Transverse colon (tissue), 4 donors: ENCODE measurements at places on chromosomes 5 and 9. TPM values are rescaled to one million over a fixed set of nuclear protein-coding genes. Genes with fewer than 3 reads are reported as not detected.
A peak's percentile ranks its signal among the peaks of the same experiment; 100 is the strongest.

- peak overlapping the region; percentile 73 for H3K27ac ChIP-seq
- H3K4me1 ChIP-seq = no peaks in the 10 kb centered on the region
- no peak overlapping the region for H3K4me3 ChIP-seq
Measured at GRCh38 chr5:157049605-157050004, 9.3 kb downstream of the HAVCR1 start.

GRCh38 chr9:90333226-90333625, 309.4 kb downstream of the DIRAS2 start:
- H3K4me1 ChIP-seq = no peaks in the 10 kb centered on the region
- H3K27ac ChIP-seq = no peak overlapping the region
- H3K36me3 ChIP-seq = no peaks in the 10 kb centered on the region
- DNase-seq = no peak

- no peak for DNase-seq
- no peaks in the 10 kb centered on the region for H3K27me3 ChIP-seq
- no peak overlapping the region for H3K4me3 ChIP-seq
- no peaks in the 10 kb centered on the region for H3K4me1 ChIP-seq
- no peak overlapping the region for H3K27ac ChIP-seq
- no peaks in the 10 kb centered on the region for H3K36me3 ChIP-seq
Measured at GRCh38 chr5:170538696-170539586, 35.1 kb downstream of the KCNIP1 start.

DNA sequence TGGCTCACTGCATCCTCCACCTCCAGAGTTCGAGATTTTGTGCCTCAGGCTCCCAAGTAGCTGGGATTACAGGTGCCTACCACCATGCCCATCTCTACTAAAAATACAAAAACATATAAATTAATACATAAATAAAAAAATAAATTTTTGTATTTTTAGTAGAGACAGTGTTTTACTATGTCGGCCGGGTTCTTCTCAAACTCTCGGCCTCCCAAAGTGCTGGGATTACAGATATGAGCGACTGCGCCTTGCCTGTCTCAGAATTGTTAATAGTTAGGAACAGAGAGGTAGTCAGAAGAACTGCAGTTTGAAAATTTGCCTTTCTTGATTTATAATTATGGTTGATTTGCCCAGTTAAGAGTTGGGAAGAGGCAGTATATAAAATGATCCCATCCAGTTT, 2.8 kb downstream of the ATP6V1G1 start:
- H3K27me3 ChIP-seq = no peaks in the 10 kb centered on the region
- peaks cover 44% of the 10 kb centered on the region for H3K4me1 ChIP-seq
- H3K36me3 ChIP-seq = no peaks in the 10 kb centered on the region
- peak overlapping the region; percentile 70 for H3K27ac ChIP-seq
- no peak overlapping the region for H3K4me3 ChIP-seq

DNA sequence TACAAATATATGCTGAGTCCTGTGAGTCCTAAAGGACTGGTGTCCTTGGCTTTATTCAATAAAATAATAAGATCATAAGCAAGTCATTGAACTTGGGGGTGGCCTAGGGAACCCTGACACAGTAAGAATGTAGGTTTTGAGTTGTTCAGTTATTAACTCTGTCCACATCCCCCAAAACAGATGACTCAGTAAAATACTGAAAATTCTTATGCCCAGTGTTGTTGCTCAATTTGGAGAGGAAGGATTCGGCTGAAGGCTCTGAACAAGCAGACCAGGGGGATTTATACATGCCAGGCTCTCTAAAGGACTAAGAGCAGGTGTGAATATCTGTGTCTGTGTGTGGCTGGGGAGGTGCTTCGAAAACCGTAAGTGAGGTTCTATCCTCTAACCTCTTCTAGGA, 173.7 kb downstream of the RMI1 start:
- H3K27me3 ChIP-seq = peaks cover 4% of the 10 kb centered on the region
- H3K36me3 ChIP-seq = no peaks in the 10 kb centered on the region

DNA sequence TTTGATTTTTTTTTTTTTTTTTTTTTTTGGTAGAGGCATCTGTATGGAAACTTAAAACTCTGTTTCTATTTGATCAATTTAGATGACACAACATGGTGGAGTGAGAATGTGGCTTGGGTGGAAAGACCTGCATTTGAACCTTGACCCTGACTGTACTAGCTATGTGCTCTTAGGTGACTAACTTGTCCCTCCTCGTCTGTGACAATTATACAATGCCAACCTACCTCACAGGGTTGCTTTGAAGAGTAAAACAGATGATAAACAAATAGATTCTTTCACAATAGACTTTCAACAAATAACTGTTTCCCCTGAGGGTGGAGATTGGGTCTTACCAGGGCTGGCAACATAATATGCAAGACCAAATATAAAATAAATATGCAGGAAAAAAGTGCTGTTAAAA, 109.3 kb downstream of the CRB2 start:
- H3K27me3 ChIP-seq = no peaks in the 10 kb centered on the region
- no peak overlapping the region for H3K4me3 ChIP-seq
- peak overlapping the region; percentile 15 for H3K27ac ChIP-seq
- peaks cover 12% of the 10 kb centered on the region for H3K4me1 ChIP-seq

DNA sequence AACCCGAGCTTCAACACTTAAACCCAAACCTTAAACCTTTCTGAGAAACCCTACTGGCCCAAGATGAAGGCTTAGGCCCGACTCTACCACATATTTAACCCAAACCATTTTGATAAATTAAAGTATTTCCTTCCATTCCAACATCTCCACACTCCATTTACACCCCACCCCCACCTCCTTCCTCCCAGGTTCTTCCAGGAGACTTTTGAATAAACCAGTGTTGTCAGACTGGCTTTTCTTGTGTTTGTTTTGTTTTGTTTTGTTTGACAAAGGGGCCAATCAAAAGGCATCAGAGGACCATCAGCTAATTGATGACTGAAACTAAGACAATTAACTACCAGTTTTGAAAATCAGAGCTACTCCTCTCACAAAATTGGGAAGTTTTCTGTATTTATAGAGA, 4.6 kb upstream of the ZNF608 start:
- no peak for DNase-seq
- no peaks in the 10 kb centered on the region for H3K36me3 ChIP-seq
- H3K4me3 ChIP-seq = no peak overlapping the region
- H3K4me1 ChIP-seq = peaks cover 3% of the 10 kb centered on the region
- H3K27ac ChIP-seq = no peak overlapping the region

DNA sequence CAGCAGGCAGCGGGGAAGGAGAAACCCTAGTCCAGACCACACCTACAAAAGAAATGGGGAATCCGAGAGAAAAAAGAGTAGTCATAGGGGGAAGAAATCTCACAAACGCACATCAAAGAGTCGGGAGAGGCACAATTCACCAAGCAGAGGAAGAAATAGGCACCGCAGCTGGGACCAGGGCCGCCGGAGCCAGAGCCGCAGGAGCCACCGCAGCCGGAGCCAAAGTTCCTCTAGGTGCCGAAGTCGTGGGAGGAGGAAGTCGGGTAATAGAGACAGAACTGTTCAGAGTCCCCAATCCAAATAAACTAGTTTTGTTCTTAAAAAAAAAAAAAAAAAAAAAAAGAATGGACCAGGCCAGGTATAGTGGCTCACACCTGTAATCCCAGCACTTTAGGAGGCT, 29.3 kb downstream of the REEP5 start:
- peaks cover 7% of the 10 kb centered on the region for H3K4me1 ChIP-seq
- DNase-seq = no peak

DNA sequence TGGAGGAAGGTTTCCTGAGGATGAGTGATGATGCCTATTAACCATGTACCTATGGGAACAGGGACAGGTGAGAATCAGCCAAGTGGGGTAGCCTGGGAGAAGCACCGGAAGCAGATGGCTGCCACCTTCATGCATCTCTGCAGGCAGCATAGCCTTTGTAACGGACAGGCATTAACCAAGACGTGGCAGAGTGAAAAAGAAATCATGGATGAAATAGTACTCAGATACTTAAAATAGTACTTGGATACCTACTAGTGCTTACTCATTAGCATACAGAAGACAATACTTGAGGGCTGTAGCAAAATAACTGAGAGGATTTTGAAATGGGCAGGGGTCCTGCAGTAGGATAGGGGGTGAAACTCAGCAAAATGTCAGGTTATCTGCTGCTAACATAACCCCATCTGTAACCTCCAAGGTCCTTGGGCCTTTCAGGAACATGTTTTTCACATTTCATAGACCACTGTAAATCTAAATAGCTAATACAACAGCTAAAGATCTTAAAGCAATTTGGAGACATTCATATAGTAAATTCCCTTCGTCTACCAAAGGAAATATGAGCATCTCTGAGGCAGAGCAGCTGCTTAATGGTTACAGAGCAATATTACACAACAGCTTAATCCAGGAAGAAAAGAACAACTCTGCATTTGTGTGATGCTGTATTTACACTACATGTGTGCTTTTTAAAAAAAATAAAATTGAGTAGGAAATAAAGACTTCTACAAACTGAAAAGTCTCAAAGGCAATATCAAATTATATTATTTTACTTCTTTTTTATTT, 154.3 kb downstream of the NFIB start:
- H3K4me1 ChIP-seq = no peaks in the 10 kb centered on the region
- no peak for DNase-seq
- H3K27me3 ChIP-seq = no peaks in the 10 kb centered on the region
- H3K27ac ChIP-seq = no peak overlapping the region
- H3K4me3 ChIP-seq = no peak overlapping the region
- H3K36me3 ChIP-seq = no peaks in the 10 kb centered on the region

DNA sequence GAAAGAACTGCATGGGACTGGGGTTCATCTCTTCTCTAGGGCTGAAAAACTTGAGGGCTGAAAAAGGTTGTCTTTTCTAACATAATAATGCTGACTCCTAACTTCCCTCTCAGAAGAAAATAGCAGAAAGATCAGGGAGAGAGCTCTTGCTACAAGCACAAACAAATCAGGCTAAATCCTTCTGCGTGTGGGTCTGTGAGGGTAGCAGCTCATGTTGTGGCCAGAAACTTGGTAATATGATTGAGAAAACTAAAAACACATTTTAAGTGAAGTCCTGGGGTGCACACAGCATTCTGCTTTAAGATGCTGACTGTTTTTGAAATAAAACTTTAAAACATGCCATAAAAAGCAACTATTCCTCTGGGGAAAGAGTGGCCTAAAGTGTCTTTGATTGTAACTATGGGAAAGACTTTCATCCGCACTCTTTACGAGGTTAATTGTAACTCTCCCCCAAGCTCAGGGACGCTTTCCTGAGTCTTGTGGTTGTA, 56.7 kb downstream of the SAXO1 start:
- H3K27ac ChIP-seq = no peak overlapping the region
- H3K36me3 ChIP-seq = no peaks in the 10 kb centered on the region

DNA sequence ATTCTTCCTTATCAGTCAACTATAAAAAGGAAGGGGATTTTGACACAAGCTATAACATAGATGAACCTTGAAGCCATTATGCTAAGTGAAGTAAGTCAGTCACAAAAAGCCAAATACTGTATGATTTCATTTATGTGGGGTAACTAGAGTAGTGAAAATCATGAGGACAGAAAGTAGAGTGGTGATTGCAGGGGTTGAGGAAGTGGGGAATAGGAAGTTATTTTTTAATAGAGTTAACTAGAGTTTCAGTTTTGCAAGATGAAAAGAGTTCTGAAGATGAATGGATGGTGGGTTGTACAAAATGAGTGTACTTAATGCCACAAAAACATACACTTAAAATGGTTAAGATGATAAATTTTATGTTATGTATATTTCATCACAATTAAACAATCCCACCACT, 65.4 kb upstream of the FAM174A start:
- H3K27ac ChIP-seq = no peak overlapping the region
- no peaks in the 10 kb centered on the region for H3K4me1 ChIP-seq
- no peaks in the 10 kb centered on the region for H3K36me3 ChIP-seq
- H3K27me3 ChIP-seq = no peaks in the 10 kb centered on the region

GRCh38 chr5:32387211-32387610, 57.3 kb downstream of the ZFR start:
- no peak for DNase-seq
- H3K4me3 ChIP-seq = no peak overlapping the region
- H3K36me3 ChIP-seq = no peaks in the 10 kb centered on the region
- H3K27ac ChIP-seq = no peak overlapping the region
- H3K27me3 ChIP-seq = no peaks in the 10 kb centered on the region

Gene GABRA6
- total RNA-seq = not detected

Gene PCDH1
- 151 TPM for total RNA-seq

Gene PCDHB8
- 0.16 TPM for total RNA-seq

Gene HEMGN
- total RNA-seq = not detected

Gene CCL28
- total RNA-seq = 111 TPM

Gene ADRA1B
- 6.0 TPM for total RNA-seq

Gene N4BP3
- 1.6 TPM for total RNA-seq

Gene FAM13B
- 18.7 TPM for total RNA-seq
